Activated CD4-positive, alpha-beta memory T cell treated with anti-CD3 and anti-CD28 coated beads for 36 hours (primary cell): ENCODE measurements at places on chromosomes 3 and 15. TPM values are rescaled to one million over a fixed set of nuclear protein-coding genes. Genes with fewer than 3 reads are reported as not detected.

The ZSCAN2 gene
- total RNA-seq = 7.5 TPM

The FAM3D gene
- not detected for total RNA-seq

The CYP1A2 gene
- not detected for total RNA-seq

The CTXND1 gene
- not detected for total RNA-seq
